ENCODE measurements at places on chromosomes 2 and 18. TPM values are rescaled to one million over a fixed set of nuclear protein-coding genes. Genes with fewer than 3 reads are reported as not detected.
A peak's percentile ranks its signal among the peaks of the same experiment; 100 is the strongest.

GRCh38 chr2:20050104-20050645 lies 1.3 kb downstream of the LAPTM4A start:
- peak overlapping the region; percentile 98 for H3K27ac ChIP-seq
- H3K36me3 ChIP-seq = no peaks in the 10 kb centered on the region
- no peaks in the 10 kb centered on the region for H3K27me3 ChIP-seq
- peak overlapping the region; percentile 76 for H3K4me3 ChIP-seq
- peaks cover 4% of the 10 kb centered on the region for H3K4me1 ChIP-seq
- DNase-seq = no peak

DNA sequence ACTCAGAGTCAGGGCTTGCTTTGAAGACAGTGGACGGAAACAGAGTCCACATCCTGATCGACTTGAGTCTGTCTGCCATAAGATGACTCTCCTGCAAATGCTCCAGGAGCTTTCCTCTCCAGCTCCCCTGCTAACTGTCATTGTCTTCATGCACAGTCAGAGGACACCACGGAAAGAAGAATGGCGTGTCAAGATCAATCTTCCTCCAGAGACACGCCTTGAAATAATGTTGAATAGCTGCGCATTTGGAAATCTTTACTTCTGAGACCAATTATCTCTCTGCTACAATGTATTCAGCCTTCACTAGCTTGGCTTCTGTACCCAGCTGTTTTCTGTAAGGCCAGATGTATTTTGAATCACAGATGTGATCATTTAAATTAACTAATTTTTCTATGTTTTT lies 457.2 kb downstream of the CDH2 start:
- no peak for DNase-seq
- no peak overlapping the region for H3K27ac ChIP-seq
- H3K36me3 ChIP-seq = no peaks in the 10 kb centered on the region
- no peaks in the 10 kb centered on the region for H3K27me3 ChIP-seq

- no peak for DNase-seq
- no peak overlapping the region for H3K27ac ChIP-seq
These were observed 929.8 kb upstream of the CNTNAP5 start for GRCh38 chr2:123095219-123095835.

DNA sequence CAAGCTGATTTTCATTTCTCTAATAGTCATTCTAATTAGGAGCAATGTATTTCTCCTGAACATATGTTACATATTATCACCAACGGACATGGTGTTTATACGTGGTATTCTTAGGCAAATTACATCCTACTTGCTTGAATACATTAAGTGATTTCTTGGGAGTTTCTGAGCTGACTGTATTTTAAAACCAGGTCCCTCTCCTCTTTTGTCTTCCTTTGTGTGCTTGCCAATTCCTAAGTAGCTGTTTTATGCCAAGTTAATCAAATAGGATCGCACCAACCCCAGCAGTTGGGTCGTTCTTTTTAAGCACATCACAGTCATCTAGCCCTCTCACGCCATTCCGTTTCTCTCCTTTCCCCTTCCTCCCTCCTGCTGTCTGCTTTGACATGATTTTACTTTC lies 75.4 kb upstream of the MAP2 start:
- H3K4me3 ChIP-seq = no peak overlapping the region
- DNase-seq = no peak
- no peak overlapping the region for H3K27ac ChIP-seq
- no peaks in the 10 kb centered on the region for H3K4me1 ChIP-seq
- no peaks in the 10 kb centered on the region for H3K27me3 ChIP-seq

DNA sequence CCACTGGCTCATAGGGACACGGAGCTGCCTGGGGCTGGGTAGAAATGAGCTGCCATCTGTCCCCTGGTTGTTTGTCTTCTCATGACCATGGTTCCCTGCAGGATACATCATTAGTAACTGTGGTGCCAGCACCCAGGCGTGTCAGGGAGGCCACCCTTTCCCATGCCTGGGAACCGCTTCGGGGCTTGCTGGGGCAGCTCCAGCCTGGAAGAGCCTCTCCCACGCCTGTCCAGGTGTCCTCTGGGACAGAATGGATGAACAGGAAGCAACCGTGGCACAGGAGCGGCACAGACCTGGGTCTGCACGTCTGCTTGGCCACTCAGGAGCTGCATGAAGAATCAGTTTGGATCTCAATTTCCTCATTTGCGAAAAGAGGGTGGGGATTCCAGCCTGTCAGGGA lies 34.8 kb downstream of the SDC1 start:
- no peaks in the 10 kb centered on the region for H3K27me3 ChIP-seq
- DNase-seq = no peak
- no peak overlapping the region for H3K4me3 ChIP-seq
- H3K36me3 ChIP-seq = no peaks in the 10 kb centered on the region

DNA sequence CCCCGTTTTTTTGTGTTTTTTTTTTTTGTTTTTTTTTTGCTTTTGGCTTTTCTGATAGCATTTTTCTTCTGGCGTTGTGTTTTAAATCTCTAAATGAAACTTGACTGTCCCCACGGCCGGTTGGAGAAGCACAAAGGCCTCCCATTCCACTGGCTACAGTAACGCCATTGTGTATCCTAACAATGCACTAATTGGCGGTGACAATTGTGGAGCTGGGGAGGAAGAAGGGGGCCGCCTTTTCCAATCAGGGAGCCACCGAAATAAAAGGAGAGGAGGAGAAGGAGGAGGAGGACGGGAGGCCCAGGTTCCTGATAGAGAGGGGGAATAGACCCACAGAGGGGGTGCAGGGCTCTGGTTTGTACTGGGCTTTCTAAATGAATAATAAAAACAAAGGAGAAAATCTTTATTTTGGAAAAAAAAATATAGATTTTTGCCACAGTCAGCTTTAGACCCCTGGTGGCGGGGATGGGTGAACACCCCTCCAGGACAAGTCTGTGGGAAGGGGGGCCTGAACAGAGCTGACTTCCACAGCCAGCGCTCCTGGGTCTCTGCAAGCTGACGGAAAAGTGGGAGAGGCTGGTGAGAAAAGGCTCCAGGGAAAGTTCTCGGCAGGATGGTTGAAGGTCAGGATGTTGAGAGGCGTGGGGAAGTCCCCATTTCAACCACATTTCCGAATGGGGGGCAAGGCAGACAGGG lies 43.7 kb upstream of the FZD5 start:
- no peak overlapping the region for H3K4me3 ChIP-seq
- H3K27me3 ChIP-seq = no peaks in the 10 kb centered on the region
- no peak for DNase-seq
- no peaks in the 10 kb centered on the region for H3K4me1 ChIP-seq

GRCh38 chr2:31127931-31128330 lies 10.3 kb downstream of the GALNT14 start:
- H3K36me3 ChIP-seq = no peaks in the 10 kb centered on the region
- H3K27me3 ChIP-seq = no peaks in the 10 kb centered on the region
- no peak overlapping the region for H3K27ac ChIP-seq
- DNase-seq = no peak
- no peaks in the 10 kb centered on the region for H3K4me1 ChIP-seq

- H3K4me1 ChIP-seq = no peaks in the 10 kb centered on the region
- no peak overlapping the region for H3K27ac ChIP-seq
- no peaks in the 10 kb centered on the region for H3K27me3 ChIP-seq
- no peak for DNase-seq
These were observed 137.6 kb downstream of the LAMA1 start for GRCh38 chr18:6979954-6980353.

GRCh38 chr18:76205906-76206305 lies 289.1 kb downstream of the ZNF516 start:
- no peak overlapping the region for H3K4me3 ChIP-seq
- no peak for DNase-seq
- H3K4me1 ChIP-seq = no peaks in the 10 kb centered on the region

GRCh38 chr2:29225814-29226213 lies 110.6 kb downstream of the CLIP4 start:
- H3K27ac ChIP-seq = no peak overlapping the region
- no peaks in the 10 kb centered on the region for H3K36me3 ChIP-seq
- H3K4me1 ChIP-seq = no peaks in the 10 kb centered on the region
- H3K4me3 ChIP-seq = no peak overlapping the region

DNA sequence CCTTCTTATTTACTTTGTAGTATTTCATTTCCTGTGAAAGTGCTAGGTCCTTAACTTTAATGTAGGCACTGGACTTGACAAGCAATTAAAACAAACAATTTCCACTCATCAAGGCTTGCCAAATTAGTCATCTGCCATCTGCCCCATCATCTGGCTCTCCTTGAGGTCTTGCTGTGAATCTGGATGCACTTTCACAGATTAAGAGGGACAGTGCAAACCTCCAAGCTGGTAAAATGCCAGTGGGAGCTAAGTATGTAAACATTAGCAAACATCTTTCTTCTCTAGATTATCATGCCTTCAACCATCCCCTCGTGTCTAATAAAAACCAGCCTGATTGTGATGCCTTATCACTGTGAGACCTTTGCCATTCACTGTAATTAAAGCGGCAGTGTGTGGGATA lies 402.9 kb downstream of the ERBB4 start:
- DNase-seq = no peak
- H3K4me3 ChIP-seq = no peak overlapping the region
- H3K36me3 ChIP-seq = no peaks in the 10 kb centered on the region
- no peak overlapping the region for H3K27ac ChIP-seq
- no peaks in the 10 kb centered on the region for H3K4me1 ChIP-seq

GRCh38 chr18:44733069-44733753 lies 52.5 kb downstream of the SETBP1 start:
- H3K27me3 ChIP-seq = no peaks in the 10 kb centered on the region
- H3K36me3 ChIP-seq = no peaks in the 10 kb centered on the region
- no peak for DNase-seq
- H3K27ac ChIP-seq = peak overlapping the region; percentile 21
- H3K4me1 ChIP-seq = no peaks in the 10 kb centered on the region
- H3K4me3 ChIP-seq = no peak overlapping the region

DNA sequence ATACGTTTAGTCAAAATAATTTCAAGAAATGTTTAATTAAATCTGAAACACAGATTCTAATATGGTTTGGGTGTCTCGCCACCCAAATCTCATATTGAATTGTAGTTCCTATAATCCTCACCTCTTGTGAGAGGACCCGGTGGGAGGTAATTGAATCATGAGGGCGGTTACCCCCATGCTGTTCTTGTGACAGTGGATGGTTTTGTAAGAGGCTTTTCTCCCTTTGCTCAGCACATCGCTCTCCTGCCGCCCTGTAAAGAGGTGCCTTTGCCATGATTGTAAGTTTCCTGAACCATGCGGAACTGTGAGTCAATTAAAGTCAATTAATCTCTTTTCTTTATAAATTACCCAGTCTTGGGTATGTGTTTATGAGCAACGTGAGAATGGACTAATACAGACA lies 1045.1 kb upstream of the POU3F3 start:
- DNase-seq = no peak
- H3K4me3 ChIP-seq = no peak overlapping the region
- no peaks in the 10 kb centered on the region for H3K4me1 ChIP-seq
- no peaks in the 10 kb centered on the region for H3K36me3 ChIP-seq
- H3K27me3 ChIP-seq = no peaks in the 10 kb centered on the region
- no peak overlapping the region for H3K27ac ChIP-seq

DNA sequence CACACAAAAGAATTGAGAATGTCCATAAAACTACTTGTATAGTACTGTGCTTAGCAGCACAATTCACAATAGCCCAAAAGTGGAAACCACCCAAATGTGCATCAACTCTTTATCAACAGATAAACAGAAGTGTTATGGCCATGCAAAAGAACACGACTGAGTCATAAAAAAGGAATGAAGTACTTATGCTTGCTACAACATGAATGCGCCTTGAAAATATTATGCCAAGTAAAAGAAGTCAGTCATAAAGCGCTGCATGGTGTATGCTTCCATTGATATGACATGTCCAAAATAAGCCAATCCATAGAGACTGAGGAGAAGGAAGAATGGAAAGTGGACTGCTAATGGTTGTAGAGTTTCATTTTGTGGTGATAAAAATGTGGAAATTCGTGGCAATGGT lies 12.1 kb upstream of the MAP2 start:
- H3K27me3 ChIP-seq = no peaks in the 10 kb centered on the region
- no peak for DNase-seq
- no peaks in the 10 kb centered on the region for H3K36me3 ChIP-seq
- H3K4me3 ChIP-seq = no peak overlapping the region

DNA sequence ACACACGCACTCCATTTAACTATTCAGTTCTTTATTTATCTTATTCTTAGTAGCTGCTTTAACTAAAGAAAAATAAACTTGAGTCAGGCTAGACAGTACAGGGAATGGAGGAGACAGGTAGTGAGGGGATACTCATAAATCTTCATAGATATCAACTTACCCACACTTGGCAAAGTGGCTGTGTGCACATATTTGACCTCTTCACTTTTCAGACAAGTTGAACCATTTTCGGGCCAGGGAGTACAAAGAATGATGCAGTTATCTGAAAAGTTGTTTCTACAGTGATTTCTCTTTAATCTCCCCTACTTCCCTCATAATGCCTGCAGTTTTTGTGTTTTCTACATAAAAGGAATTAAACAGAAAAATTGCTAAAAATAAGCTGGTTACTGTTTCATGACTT lies 307.5 kb downstream of the GULP1 start:
- no peaks in the 10 kb centered on the region for H3K36me3 ChIP-seq
- no peak for DNase-seq
- no peak overlapping the region for H3K4me3 ChIP-seq
- peaks cover 3% of the 10 kb centered on the region for H3K4me1 ChIP-seq
- H3K27me3 ChIP-seq = no peaks in the 10 kb centered on the region
- H3K27ac ChIP-seq = peak overlapping the region; percentile 69

DNA sequence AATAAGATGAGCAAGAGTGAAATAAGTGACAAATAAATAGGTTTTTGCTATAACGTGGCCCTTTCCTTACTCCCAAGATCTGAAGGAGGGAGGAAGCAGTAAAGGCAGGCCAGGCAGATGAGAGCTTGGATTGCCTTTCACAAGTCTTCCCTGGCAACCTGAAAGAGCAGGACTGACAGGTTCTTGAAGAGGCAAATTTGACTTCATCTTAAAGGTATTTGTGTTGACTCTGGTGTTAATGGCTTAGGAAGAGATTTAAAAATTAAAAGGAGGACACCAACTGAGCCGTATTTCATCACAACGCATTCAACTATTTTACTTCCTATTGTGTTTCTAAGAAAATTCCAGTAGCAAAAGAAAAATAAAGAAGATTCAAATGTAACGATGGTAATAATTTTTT lies 3.2 kb downstream of the STRN start:
- no peaks in the 10 kb centered on the region for H3K4me1 ChIP-seq
- no peak overlapping the region for H3K4me3 ChIP-seq
- no peak overlapping the region for H3K27ac ChIP-seq
- no peaks in the 10 kb centered on the region for H3K36me3 ChIP-seq
- no peak for DNase-seq

- no peaks in the 10 kb centered on the region for H3K27me3 ChIP-seq
- no peaks in the 10 kb centered on the region for H3K36me3 ChIP-seq
- no peak overlapping the region for H3K4me3 ChIP-seq
These were observed 370.4 kb downstream of the XIRP2 start for GRCh38 chr2:167258712-167259111.

- H3K4me1 ChIP-seq = no peaks in the 10 kb centered on the region
- H3K36me3 ChIP-seq = no peaks in the 10 kb centered on the region
- H3K27me3 ChIP-seq = no peaks in the 10 kb centered on the region
These were observed 333.7 kb upstream of the MEIS1 start for GRCh38 chr2:66101206-66101605.

GRCh38 chr2:24048769-24049484 lies 614 bp upstream of the FKBP1B start:
- H3K27me3 ChIP-seq = no peaks in the 10 kb centered on the region
- no peaks in the 10 kb centered on the region for H3K36me3 ChIP-seq
- no peak for DNase-seq
- peak overlapping the region; percentile 75 for H3K27ac ChIP-seq

GRCh38 chr18:63233334-63233733 lies 86.2 kb downstream of the BCL2 start:
- H3K4me1 ChIP-seq = peaks cover 8% of the 10 kb centered on the region
- DNase-seq = no peak
- H3K27ac ChIP-seq = no peak overlapping the region
- no peaks in the 10 kb centered on the region for H3K36me3 ChIP-seq

The ALMS1 gene
- 52.1 TPM for total RNA-seq

The PLGLB1 gene
- 7.5 TPM for total RNA-seq

The REG1B gene
- total RNA-seq = not detected

The UGT1A1 gene
- total RNA-seq = not detected

The E2F6 gene
- total RNA-seq = 22.0 TPM

The SPAG16 gene
- 5.0 TPM for total RNA-seq

The CHN1 gene
- total RNA-seq = 56.7 TPM

The FKBP7 gene
- total RNA-seq = 87.2 TPM

The TXNL1 gene
- total RNA-seq = 67.3 TPM

Measured in uterus (tissue), 4 donors.